ENCODE measurements at places on chromosomes 16 and 17. TPM values are rescaled to one million over a fixed set of nuclear protein-coding genes. Genes with fewer than 3 reads are reported as not detected.

Gene SOX8
- 0.14 TPM for total RNA-seq

Gene MPP3
- total RNA-seq, result 8.8 TPM

Gene FUS
- total RNA-seq, result 45.3 TPM

Gene ZNF23
- total RNA-seq, result 9.0 TPM

Measured in placental pericyte (primary cell).